ENCODE measurements at places on chromosomes 6 and 20. TPM values are rescaled to one million over a fixed set of nuclear protein-coding genes. Genes with fewer than 3 reads are reported as not detected.

The HSPA12B gene
- total RNA-seq = not detected

The C20orf202 gene
- total RNA-seq = 0.13 TPM

The TM9SF4 gene
- total RNA-seq = 31.9 TPM

The C20orf144 gene
- total RNA-seq = not detected

The SYTL3 gene
- 3.6 TPM for total RNA-seq

The RAET1L gene
- 0.65 TPM for total RNA-seq

The TRIM31 gene
- total RNA-seq = not detected

The SUMO4 gene
- not detected for total RNA-seq

The FOXO3 gene
- 40.8 TPM for total RNA-seq

The DNAH8 gene
- total RNA-seq = under 0.01 TPM

The CDH22 gene
- not detected for total RNA-seq

The CAP2 gene
- total RNA-seq = 12.3 TPM
